Neural cell (in vitro differentiated cells): ENCODE measurements at places on chromosomes 3 and 15. TPM values are rescaled to one million over a fixed set of nuclear protein-coding genes. Genes with fewer than 3 reads are reported as not detected.

The CIP2A gene
- 29.3 and 32.0 TPM in 2 replicates for polyA plus RNA-seq

The LRIG1 gene
- 7.0 and 7.1 TPM in 2 replicates for polyA plus RNA-seq

The GOLGA8A gene
- 214 and 225 TPM in 2 replicates for polyA plus RNA-seq

The TGM5 gene
- not detected in 2 replicates for polyA plus RNA-seq

The ECE2 gene
- 0.22 and 0.42 TPM in 2 replicates for polyA plus RNA-seq

The SERPINI2 gene
- polyA plus RNA-seq = 1.3 and 1.7 TPM in 2 replicates

The ATP13A5 gene
- polyA plus RNA-seq = 0.28 TPM in 1 of 2 replicates, not detected in the other

The NANOGP8 gene
- polyA plus RNA-seq = not detected in 2 replicates

The PKM gene
- polyA plus RNA-seq = 361 and 383 TPM in 2 replicates

The SLC12A1 gene
- 0.54 and 0.67 TPM in 2 replicates for polyA plus RNA-seq

The ROPN1 gene
- polyA plus RNA-seq = not detected in 2 replicates

The OXTR gene
- polyA plus RNA-seq = 1.7 and 2.2 TPM in 2 replicates

The KCNH8 gene
- polyA plus RNA-seq = 28.9 and 31.7 TPM in 2 replicates

The UROC1 gene
- polyA plus RNA-seq = not detected in 2 replicates

The ZNF662 gene
- not detected in 2 replicates for polyA plus RNA-seq

The MB21D2 gene
- polyA plus RNA-seq = 32.8 and 39.0 TPM in 2 replicates

The SST gene
- 9.7 and 12.1 TPM in 2 replicates for polyA plus RNA-seq

The GXYLT2 gene
- 0.16 and 0.48 TPM in 2 replicates for polyA plus RNA-seq

The TM6SF1 gene
- polyA plus RNA-seq = 0.16 TPM in 1 of 2 replicates, not detected in the other

The KLHL40 gene
- polyA plus RNA-seq = not detected in 2 replicates

The SHF gene
- polyA plus RNA-seq = 41.5 and 50.6 TPM in 2 replicates

The CRYGS gene
- polyA plus RNA-seq = 6.7 and 7.7 TPM in 2 replicates

The UPK1B gene
- polyA plus RNA-seq = not detected in 2 replicates

The TOMM70 gene
- 93.7 and 110 TPM in 2 replicates for polyA plus RNA-seq

The EFCC1 gene
- polyA plus RNA-seq = not detected in 2 replicates

The CPN2 gene
- not detected in 2 replicates for polyA plus RNA-seq

The C2CD4A gene
- not detected in 2 replicates for polyA plus RNA-seq

The STAC gene
- polyA plus RNA-seq = 4.5 and 5.5 TPM in 2 replicates

The GOLGA6A gene
- 0.50 TPM in 2 replicates for polyA plus RNA-seq

The ACAD11 gene
- polyA plus RNA-seq = 14.9 and 19.2 TPM in 2 replicates

The B2M gene
- polyA plus RNA-seq = 15.6 and 29.0 TPM in 2 replicates

The DLEC1 gene
- polyA plus RNA-seq = 0.25 and 0.44 TPM in 2 replicates

The EIF4G1 gene
- 66.9 and 80.0 TPM in 2 replicates for polyA plus RNA-seq

The MEX3B gene
- polyA plus RNA-seq = 38.8 and 46.0 TPM in 2 replicates

The NUTM1 gene
- not detected in 2 replicates for polyA plus RNA-seq

The ZBBX gene
- polyA plus RNA-seq = 2.7 TPM in 2 replicates

The REC114 gene
- not detected in 2 replicates for polyA plus RNA-seq

The ANKUB1 gene
- not detected in 2 replicates for polyA plus RNA-seq

The P4HTM gene
- polyA plus RNA-seq = 97.3 and 111 TPM in 2 replicates

The GOLGA8M gene
- polyA plus RNA-seq = not detected in 2 replicates

The KBTBD13 gene
- polyA plus RNA-seq = not detected in 2 replicates

The SLC15A2 gene
- 1.6 TPM in 2 replicates for polyA plus RNA-seq

The ISLR gene
- not detected in 2 replicates for polyA plus RNA-seq

The HDAC11 gene
- 14.8 and 18.3 TPM in 2 replicates for polyA plus RNA-seq

The LRRC3B gene
- polyA plus RNA-seq = 49.9 and 56.4 TPM in 2 replicates
